ENCODE measurements at places on chromosomes 11 and 22.

DNA sequence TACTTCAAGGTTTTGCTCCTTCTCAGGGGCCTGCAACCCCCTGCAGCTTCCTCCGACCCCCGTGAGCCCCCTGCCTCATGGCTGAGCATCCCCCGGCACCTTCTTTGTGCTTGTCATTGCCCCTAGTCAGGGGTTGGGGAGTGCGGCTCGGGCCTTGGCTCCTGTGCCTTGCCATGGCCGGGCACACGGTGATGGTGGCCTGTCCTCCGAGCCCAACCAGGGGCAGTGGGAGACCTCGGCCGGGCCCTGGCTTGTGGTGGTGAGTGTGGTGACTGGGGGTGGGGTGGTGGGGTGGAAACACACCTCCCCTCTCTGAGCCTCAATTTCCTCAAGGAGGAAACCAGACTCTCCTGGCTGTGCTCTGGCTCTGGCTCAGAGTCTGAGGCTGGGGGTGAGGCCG, 1.5 kb upstream of the MRGPRG start:
- no peak for DNase-seq

DNA sequence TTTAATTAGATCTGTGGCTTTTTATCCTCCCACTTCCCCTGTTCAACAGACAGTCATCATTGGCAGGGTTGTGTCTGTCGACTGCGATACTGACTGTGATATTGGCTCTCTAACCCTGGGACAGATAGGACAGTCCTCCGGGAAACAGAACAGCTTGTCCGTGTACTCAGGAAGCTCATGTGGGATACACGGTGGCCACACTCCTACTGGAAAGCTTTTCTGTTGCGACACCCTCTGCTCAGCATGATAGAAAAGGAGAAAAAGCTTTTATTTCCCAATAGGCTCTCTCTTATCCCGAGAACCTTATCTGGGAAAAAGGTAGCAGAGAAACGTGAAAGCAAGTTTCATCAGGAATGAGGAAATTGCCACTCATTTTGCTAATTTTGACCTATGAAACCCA, 60.4 kb upstream of the HSPA8 start:
- DNase-seq, result no peak

DNA sequence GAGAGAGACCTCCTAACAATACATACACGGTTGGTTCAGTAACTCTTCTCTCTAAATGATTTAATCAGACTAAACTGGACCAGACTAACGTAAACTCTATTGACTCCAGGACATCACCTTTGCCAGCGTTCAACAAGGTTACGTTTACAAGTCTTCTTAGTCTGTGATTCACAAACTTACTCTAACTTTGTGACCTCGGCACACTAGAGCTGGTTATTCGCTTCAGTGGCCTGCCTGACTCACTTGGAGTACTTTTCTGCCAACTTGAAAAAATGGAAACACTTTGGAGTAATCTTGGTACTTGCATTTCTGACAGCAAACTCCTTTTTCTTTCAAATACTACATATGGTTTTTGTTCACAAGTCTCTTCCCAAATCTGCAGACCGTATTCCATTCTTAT, 26.2 kb downstream of the MTMR2 start:
- DNase-seq, result no peak

- no peak for DNase-seq
These were observed 5.2 kb upstream of the OR56A5 start for GRCh38 chr11:5973530-5973929.

- DNase-seq, result peak; percentile 52
These were observed 7.6 kb downstream of the SLC29A2 start for GRCh38 chr11:66363805-66364535.

GRCh38 chr11:61482513-61482912, 26.0 kb upstream of the LRRC10B start:
- DNase-seq, result no peak

DNA sequence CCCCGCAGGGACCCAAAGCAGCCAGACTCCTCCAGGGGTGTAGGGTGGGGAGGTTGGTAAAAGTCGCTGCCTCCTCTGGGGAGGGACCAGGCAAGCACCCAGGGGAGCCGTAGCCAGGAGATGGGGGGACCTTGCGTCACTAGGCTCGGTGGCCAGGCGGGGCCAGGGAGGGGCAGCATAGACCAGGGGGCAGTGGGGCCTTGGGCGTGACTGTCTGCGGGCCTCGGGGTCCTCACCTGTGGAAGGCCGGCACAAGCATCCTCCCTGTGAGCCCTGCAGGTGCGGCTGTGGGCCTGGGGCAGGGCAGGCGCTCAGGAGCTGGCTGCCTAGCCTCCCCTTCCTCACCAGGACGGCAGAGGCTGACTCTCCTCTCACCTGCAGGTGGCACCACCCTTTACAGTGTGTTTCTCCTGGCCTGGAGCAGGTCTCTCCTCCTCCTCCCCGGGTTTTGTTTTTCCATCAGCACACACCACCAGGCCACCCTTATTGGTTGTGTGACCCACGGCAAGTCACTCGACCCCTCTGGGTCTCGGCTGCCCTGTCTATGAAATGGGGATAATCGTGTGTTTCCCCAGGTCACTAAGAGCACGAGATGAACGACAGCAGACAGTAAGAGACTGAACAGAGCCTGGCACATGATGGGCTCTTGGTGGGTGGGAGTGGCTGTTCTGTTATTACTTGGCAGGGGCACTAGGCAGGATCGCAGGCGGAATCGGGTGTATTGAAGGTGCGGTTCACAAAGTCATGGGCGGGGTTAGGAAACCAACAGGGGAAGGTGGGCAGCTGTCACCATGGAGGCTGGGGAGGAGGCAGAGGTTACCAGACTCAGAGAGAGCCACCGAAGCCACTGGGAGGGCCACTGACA, 52.7 kb downstream of the FLRT1 start:
- no peak for DNase-seq

DNA sequence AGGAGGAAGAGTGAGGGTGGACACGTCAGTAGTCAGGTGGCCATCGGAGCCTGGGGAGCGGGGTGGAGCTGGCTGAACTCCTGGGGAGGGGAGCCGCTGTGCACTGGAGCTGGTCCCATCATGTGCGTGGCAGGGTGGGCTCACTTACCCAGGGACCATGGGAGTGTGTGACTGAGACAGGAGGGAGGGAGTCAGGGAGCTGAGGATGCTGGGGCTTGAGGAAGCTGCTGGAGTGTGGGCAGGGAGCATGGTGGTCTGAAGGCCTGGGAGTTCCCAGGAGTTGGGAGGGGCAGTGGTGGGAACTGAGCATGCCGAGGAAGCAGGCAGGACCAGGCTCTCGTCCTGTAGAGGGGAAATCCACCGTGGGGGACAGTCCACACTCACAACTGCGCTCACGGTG, 18.0 kb downstream of the CLDN5 start:
- DNase-seq, result no peak

DNA sequence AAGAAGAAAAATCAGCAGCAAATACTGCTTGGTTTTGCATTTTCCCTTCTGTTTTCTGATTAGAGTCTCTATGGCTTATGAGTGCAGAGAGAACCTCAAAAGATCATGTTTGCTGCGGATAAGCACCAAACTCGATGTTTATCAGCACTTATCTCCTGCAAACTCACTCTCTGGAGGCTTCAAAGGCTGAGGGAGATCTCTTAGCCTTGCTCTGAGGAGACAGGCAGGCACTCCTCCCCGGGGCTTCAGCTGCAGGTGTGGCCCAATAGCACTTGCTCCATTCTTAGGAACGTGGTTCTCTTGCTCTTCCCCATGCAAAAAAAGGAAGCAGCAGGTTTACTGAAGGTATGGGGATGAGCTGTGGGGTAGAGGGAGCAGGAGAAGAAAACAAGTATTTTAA, 45.1 kb downstream of the FLI1 start:
- no peak for DNase-seq

GRCh38 chr22:39847477-39847876, 46.1 kb downstream of the ENTHD1 start:
- DNase-seq, result no peak

DNA sequence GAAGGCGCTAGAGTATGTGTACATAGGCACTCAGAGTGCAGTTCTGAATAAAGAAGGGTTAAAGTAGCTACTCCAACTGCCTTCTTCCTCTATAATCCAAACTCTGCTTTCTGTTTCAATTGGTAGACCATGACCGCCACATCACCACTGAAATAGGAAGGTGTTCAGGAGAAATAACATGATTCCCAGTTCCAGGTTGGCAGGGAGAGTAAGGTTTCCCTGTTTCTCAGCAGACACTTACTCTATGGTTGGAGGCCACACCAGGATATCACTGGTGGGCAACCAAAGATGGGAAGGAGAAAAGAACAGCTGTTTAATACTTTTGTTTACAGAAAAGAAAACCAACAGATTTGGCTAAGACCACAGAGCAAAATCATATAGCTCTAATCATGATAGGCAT, 37.9 kb downstream of the PAK1 start:
- DNase-seq, result no peak

- DNase-seq, result no peak
These were observed 14.6 kb downstream of the MMP13 start for GRCh38 chr11:102940714-102941588.

GRCh38 chr11:92854952-92855351, 114.5 kb upstream of the MTNR1B start:
- DNase-seq, result no peak

DNA sequence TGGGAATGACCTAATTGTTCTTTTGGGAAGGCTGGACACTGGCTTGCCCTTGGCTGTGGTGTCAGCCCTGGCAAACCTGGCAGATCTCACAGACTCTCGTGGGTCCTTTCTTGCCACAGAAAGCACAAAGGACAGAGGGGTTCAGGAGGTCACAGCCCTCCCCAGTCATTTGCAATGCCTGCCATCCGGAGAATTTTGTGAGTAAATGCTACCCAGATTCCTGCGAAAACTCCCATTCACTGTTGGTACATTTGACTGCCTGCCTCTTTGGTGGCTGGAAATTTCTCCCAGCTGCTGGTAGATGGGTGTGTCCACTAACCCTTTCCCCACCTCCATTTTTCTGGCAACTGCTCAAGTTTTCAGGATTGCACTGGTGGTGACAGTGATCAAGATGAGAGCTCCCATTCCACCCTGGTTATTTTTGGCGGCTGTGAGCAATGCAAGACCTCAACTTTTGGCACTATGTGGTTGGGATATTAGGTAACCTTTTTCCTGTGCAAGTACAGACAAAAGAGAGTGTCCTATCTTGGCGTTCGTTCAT, 155.7 kb downstream of the NAV2 start:
- no peak for DNase-seq

DNA sequence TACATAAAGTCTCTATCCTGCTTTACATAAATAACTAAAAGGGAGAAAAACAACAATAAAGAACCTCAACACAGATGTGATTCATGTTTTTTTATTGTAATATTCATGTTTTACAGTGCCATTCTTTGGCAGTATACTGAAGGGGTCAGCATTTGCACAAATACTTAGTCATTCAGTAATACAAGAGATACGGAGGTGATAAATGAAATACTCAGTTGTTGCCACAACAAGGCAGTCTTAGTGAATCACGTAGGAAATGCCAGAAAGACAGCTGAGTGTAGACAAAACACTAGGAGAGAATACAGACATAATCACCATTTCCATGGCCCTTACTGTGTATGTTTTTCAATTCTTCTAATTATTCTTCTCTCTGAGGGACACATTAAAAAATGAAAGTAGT, 910.4 kb downstream of the METTL15 start:
- no peak for DNase-seq

- DNase-seq, result no peak
These were observed 40.6 kb upstream of the BID start for GRCh38 chr22:17814830-17815229.

- DNase-seq, result no peak
These were observed 27.5 kb downstream of the DHCR7 start for GRCh38 chr11:71420455-71421241.

DNA sequence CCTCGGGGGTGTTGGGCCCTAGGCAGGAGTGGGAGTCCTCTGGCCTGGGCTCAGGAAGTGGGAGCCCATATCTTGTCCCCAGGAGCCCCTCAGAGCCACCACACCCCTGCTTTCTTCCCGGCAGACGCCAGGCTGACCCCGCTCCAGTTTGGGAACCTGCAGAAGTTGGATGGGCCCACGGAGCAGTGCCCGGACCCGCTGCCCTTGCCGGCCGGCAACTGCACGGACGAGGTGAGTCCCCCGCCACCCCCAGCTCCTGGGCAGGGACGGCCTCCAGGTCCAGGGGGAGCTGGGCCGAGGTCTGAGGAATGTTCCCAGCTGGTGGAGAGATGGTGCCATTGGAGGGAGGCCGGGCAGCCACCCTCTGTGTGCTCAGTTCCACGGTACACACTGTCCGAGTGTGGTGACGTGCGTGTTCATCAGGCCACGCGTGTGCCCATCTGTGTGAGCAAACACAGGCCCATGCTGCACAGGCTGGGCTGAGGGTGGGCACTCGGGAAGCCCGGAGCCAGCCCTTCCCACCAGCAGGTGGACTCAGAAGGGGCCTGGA, 4.8 kb downstream of the MUC5B start:
- DNase-seq, result no peak

GRCh38 chr11:36304351-36304750, 8.3 kb downstream of the PRR5L start:
- no peak for DNase-seq

GRCh38 chr22:30649430-30650007, 13.9 kb downstream of the SLC35E4 start:
- DNase-seq, result peak; percentile 7

DNA sequence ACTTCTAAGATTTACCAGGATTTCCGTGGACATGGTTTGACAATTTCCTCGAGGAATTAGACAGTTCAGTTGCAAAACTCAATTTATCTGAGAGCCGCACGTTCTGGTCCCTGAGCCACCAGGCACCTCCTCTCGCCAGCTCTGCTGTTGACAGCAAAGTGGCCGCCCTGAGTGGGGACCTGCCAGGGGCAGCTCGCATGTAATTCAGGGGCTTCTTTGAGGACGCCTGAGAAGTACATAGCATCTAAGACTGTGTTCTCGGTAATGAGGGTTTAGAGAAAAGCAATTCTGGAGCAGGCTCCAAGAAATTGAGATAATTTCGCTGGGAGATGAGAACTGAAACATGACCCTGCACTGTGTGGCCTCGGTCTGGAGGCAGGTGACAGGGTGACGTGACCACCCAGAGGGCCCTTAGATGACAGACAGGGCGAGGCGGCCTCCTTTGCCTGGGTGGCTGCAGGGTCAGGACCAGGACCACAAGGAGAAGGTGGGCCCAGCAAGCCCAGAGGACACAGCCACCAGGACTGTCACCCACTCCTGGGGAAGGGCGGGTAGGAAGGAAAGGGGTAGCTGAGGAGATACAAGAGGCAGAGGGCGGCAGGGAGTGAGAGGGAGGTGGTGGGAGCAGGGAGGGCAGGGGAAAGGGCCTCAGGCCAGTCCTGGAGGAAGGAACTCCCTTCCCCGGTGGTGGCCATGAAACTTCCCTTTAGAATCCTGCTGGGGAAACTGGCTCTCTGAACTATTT, 55.0 kb downstream of the RTL6 start:
- DNase-seq, result no peak

- DNase-seq, result no peak
These were observed 907 bp upstream of the PHLDA2 start for GRCh38 chr11:2929950-2930703.

All from T-cell (primary cell).